Left ventricle myocardium inferior (tissue), 1 donor: ENCODE measurements at places on chromosomes 3 and 15. TPM values are rescaled to one million over a fixed set of nuclear protein-coding genes. Genes with fewer than 3 reads are reported as not detected.

DNA sequence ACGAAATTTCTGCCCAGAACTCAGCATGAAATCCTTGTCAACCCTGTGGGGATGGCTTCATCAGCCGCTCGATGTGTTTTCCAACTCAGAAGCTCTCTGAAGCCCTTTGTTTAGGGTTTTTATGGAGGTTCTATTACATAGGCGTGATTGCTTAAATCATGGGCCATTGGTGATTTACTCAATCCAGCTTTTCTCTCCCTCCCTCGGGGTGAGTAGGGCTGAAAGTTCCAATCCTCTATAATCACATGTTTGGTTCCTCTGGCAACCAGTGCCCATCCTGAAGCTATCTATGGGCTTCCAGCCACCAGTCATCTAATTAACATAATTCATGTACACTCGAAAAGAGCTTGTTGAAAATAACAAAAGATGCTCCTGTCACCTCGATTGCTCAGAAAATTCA, 51.6 kb downstream of the GATM start:
- no peak overlapping the region for H3K4me3 ChIP-seq
- H3K27ac ChIP-seq = no peak overlapping the region
- no peaks in the 10 kb centered on the region for H3K36me3 ChIP-seq
- no peaks in the 10 kb centered on the region for H3K4me1 ChIP-seq
- no peaks in the 10 kb centered on the region for H3K27me3 ChIP-seq

The CDCP1 gene
- total RNA-seq = 0.25 TPM

The ASB14 gene
- 23.3 TPM for total RNA-seq

The PCLAF gene
- total RNA-seq = 0.58 TPM

DNA sequence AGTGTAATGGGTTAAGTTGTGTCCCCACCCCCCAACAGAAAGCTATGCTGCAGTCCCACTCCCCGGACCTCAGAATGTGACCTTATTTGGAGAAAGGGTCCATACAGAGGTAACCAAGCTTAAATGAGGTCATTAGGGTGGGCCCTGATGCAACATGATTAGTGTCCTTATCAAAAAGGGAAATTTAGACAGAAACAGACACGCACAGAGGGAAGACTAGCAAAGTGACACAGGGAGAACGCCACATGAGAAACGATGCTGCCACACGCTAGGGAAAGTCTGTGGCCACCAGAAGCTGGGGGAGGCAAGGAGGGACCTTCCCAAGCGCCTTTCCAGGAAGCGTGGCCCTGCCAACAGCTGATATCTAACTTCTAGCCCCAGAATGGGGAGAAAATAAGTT, 65.4 kb downstream of the RPN1 start:
- H3K27ac ChIP-seq = no peak overlapping the region
- H3K36me3 ChIP-seq = no peaks in the 10 kb centered on the region
- no peak overlapping the region for H3K4me3 ChIP-seq

- no peaks in the 10 kb centered on the region for H3K27me3 ChIP-seq
- H3K36me3 ChIP-seq = peaks cover 60% of the 10 kb centered on the region
- peak overlapping the region; percentile 66 for H3K27ac ChIP-seq
- DNase-seq = no peak
- H3K4me1 ChIP-seq = peaks cover 8% of the 10 kb centered on the region
- H3K4me3 ChIP-seq = no peak overlapping the region
These were observed 28.1 kb downstream of the PARP16 start for GRCh38 chr15:65258375-65259262.

The FHIT gene
- total RNA-seq = 16.0 TPM

GRCh38 chr3:164095279-164095678, 983.0 kb downstream of the SI start:
- no peak overlapping the region for H3K4me3 ChIP-seq
- H3K36me3 ChIP-seq = no peaks in the 10 kb centered on the region
- no peaks in the 10 kb centered on the region for H3K27me3 ChIP-seq

DNA sequence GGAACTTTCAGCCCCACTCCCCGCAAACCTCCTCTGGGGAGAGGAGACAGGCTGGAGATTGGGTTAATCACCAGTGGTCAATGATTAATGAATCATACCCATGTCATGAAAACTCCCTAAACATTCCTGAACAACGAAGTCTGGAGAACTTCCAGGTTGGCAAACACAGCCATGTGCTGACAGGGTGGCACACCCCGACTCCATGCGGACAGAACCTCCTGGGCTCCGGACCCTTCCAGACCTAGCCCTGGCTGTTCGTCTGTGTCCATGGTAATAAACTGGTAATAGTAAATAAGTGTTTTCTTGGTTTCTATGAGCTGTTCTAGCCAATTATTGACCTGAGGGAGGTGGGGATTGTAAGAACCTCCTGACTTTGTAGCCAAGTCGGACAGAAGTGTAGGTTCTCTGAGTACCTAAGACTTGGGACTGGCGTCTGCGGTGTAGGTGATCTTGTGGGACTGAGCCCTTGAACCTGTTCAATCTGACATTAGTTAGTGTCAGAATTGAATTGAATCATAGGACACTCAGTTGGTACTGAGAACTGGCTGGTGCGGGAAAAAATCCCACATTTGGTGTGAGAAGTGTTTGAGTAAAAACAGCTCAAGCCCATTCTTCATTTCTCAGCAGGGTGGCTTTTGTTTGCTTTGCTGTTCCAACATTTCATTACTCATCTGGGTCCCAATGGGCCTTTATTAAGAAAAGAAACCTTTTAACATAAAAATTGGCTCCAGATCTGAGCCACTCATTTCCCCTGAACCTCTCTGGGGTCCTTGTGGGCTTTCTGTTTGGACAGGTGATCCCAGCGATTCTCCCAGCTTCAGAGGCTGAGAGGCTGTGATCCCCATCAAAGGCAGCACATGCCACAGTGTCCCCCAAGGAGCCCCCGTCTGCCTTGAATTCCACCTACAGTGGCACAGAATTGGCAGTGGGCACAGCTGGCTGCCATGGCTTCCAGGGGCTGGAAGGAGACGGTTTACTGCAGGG, 151.0 kb downstream of the TJP1 start:
- H3K4me3 ChIP-seq = no peak overlapping the region
- H3K36me3 ChIP-seq = no peaks in the 10 kb centered on the region
- peaks cover 20% of the 10 kb centered on the region for H3K27me3 ChIP-seq

- DNase-seq = no peak
- H3K4me1 ChIP-seq = no peaks in the 10 kb centered on the region
- H3K36me3 ChIP-seq = no peaks in the 10 kb centered on the region
- no peaks in the 10 kb centered on the region for H3K27me3 ChIP-seq
- H3K4me3 ChIP-seq = no peak overlapping the region
These were observed 266.4 kb upstream of the CDIN1 start for GRCh38 chr15:36313021-36313420.

DNA sequence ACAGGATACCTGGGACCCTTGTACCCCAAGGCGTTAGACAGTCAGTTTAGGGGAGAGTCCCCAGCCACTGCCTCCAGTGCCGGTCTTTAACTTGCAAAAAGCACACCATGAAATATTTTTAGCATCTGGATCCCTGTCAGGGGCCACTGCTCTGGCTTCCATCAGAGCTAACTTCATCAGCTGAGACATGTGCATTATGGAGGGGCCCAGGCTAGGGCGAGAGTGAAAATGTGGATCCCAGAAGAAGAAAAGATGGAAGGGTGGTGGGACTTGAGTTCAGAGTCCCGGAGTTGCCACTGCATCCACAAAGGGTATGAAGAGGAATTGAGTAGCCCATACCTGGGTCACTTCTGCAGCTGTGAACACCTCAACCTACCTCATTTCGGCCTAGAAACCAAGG, 23.5 kb upstream of the SPATA12 start:
- no peak for DNase-seq
- no peak overlapping the region for H3K4me3 ChIP-seq
- peak overlapping the region; percentile 64 for H3K27ac ChIP-seq
- peaks cover 28% of the 10 kb centered on the region for H3K4me1 ChIP-seq
- H3K36me3 ChIP-seq = no peaks in the 10 kb centered on the region

- no peaks in the 10 kb centered on the region for H3K36me3 ChIP-seq
- H3K27me3 ChIP-seq = no peaks in the 10 kb centered on the region
- H3K4me3 ChIP-seq = no peak overlapping the region
- peak overlapping the region; percentile 23 for H3K27ac ChIP-seq
- DNase-seq = no peak
- no peaks in the 10 kb centered on the region for H3K4me1 ChIP-seq
These were observed 8.0 kb upstream of the ACAP2 start for GRCh38 chr3:195450731-195451229.

The RARRES1 gene
- 8.4 TPM for total RNA-seq

The DUOXA2 gene
- not detected for total RNA-seq

The IL16 gene
- total RNA-seq = 3.8 TPM

DNA sequence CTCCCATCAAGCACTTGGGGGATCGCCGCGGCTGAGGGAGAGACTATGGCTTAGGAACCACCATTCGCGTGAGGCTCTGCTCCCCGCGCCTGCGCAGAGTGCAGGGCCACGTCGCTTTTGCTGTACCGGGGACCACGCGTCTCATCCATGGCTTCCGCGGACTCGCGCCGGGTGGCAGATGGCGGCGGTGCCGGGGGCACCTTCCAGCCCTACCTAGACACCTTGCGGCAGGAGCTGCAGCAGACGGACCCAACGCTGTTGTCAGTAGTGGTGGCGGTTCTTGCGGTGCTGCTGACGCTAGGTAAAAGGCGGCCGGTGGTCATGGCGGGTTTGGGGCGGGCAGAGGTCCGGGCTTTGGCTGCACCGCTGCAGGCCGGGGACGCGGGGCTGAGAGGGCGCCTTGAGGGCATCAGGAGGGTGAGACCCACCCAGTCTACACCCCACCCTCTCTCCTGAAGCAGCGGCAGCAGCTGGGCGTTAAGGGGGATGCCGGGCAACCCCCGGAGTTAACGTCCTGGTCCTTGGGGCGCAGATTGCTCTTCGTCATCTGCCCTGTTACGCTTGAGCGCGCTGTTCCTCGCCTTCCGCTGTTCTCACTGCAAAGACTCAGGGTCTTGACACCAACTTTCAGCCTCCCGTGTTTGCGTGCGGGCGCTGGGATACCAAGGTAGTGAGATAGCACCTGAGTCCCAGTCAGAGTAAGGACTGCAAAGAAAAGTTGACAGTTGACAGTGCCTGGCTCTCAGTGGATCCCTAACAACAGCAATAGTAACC, at the start of gene SRPRB:
SRPRB (plus strand) TSS at position 114 of the 774 bp plus-strand sequence; CDS start at position 148, 34 bp downstream.
- peaks cover 31% of the 10 kb centered on the region for H3K36me3 ChIP-seq
- peaks cover 21% of the 10 kb centered on the region for H3K4me1 ChIP-seq
- DNase-seq = peak; percentile 95
- peak within 1 kb of the TSS; percentile 91 for H3K4me3 ChIP-seq
